8988T (cell line): ENCODE measurements at places on chromosomes 1 and 21.

- no peak for DNase-seq
These were observed 577.7 kb downstream of the MRPL39 start for GRCh38 chr21:25029580-25029979.

GRCh38 chr21:41639336-41639735 is 127.5 kb downstream of the RIPK4 start:
- DNase-seq: no peak

DNA sequence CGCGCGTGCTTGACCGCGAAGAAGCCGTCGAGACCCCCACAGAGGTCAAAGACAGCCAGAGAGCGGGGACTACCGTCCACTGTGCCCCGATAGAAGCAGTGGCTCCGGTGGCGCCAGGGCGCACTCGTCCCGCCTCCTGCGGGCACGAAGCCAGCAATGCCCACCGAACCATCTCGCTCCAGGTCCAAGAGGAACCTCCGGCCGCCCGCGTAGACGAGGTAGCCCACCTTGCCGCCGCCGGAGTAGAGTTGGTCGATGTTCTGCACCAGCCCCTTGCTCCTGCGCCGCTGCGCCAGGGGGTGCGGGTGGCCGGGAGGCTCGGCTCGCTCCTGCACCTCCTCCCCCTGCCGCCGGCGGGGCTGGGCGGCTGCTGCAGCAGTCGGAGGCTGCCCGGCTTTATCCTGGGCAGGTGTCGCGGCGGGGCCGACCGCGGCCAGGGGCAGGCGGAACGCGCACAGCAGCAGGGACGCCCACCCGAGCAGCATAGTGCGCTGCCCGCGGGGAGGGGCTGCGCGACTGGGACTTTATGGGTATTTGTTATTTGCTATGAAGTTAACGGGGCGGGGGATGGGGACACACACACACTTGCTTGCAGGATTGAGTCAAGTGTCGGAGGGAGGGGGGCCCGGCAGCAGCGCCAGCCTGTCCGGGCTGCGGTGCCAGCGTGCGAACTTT is 844 bp downstream of the ADAMTS5 start:
- DNase-seq: no peak

- no peak for DNase-seq
These were observed 335.0 kb upstream of the NFIA start for GRCh38 chr1:60747353-60747752.

GRCh38 chr1:167288390-167289074 is 67.8 kb downstream of the POU2F1 start:
- DNase-seq: no peak

DNA sequence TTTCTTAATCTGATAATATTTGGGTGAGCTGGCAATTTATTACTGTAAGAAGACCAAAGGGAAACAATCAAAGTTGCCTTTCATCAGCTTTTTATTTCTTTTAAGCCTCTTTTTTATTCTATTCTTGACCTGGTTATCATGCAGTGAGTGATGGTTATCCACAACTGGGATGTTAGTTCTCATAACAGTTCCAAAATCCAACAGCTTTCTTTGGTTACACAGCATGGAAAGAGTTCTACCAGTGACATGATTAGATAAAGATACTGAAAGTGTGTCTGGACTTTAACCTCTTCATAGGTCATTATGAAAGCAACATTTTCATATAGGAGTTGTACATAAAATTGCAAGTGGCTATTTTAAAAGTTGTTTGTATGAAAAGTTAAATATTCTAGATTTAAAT is 163.0 kb downstream of the SYT2 start:
- DNase-seq: no peak

DNA sequence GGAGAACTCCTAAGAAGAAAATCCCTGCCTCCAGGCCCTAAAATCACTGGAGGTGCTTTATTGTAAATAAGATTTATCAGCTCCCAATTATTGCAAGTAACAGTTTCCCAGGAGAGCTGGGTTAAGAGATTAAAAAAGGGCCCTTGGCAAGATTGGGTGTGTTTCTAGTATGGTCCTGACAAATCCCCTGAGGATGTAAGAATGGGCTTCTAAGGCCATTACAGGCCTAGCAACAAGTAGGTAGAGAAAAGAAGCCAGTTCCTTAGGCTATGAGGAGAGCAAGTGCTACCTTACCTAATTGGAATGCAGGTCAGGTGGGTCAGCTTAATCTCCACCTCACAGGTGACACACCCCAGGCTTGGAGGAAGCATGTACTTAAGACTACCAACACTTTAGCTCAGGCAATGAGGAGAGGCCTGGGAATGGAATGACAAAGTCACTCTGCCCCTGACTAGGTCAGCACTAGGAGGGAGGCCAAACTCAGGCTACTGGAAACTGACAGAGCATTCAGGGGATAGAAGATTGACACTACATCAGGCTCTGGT is 6.8 kb upstream of the OTUD7B start:
- no peak for DNase-seq

DNA sequence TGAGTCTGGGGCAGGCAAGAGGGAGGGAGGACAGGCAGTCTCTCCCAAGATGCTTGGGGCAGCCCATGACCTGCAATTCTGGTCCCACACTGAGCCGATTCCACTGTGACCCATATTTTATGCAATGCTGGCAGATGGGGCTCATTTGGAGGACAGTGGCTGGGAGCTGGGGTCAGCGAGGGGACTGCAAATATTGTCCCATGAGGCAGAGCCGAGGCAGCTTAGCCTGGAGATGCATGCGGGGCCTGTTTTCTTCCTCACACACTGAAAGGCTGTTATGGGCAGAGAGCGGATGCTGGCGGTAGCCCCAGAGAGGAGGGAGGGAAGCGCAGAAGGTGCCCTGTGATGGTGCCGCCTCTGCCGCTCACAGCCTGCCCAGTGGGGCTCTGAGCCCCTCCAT is 128.5 kb upstream of the POU3F1 start:
- DNase-seq: no peak

GRCh38 chr1:29515170-29515955 is 279.0 kb downstream of the PTPRU start:
- DNase-seq: no peak

GRCh38 chr1:150053926-150054325 is 13.7 kb upstream of the VPS45 start:
- no peak for DNase-seq

- DNase-seq: no peak
These were observed 27.2 kb downstream of the ADAMTS5 start for GRCh38 chr21:26939601-26940111.
